ENCODE measurements at places on chromosomes 12 and 14. TPM values are rescaled to one million over a fixed set of nuclear protein-coding genes. Genes with fewer than 3 reads are reported as not detected.

The DACT1 gene
- total RNA-seq, result 0.18 TPM

The FGF6 gene
- total RNA-seq, result not detected

The RIMBP2 gene
- not detected for total RNA-seq

The SLCO1C1 gene
- total RNA-seq, result 0.19 TPM

The CMTM5 gene
- total RNA-seq, result not detected

The ACSM4 gene
- not detected for total RNA-seq

The PTPN21 gene
- total RNA-seq, result 10.5 TPM

The DYRK4 gene
- total RNA-seq, result 45.7 TPM

The KLRD1 gene
- 0.09 TPM for total RNA-seq

The ADCY4 gene
- total RNA-seq, result 37.2 TPM

The SERPINA5 gene
- 1.2 TPM for total RNA-seq

The RASSF9 gene
- 0.99 TPM for total RNA-seq

The GLI1 gene
- total RNA-seq, result 0.45 TPM

The DPY19L2 gene
- 2.5 TPM for total RNA-seq

The TSPAN11 gene
- 0.09 TPM for total RNA-seq

The FAM90A1 gene
- not detected for total RNA-seq

The DNAI7 gene
- total RNA-seq, result not detected

The LIN7A gene
- 0.18 TPM for total RNA-seq

The TGFB3 gene
- 4.0 TPM for total RNA-seq
